ENCODE measurements at places on chromosomes 1 and 21. TPM values are rescaled to one million over a fixed set of nuclear protein-coding genes. Genes with fewer than 3 reads are reported as not detected.

Gene PPFIA4
- total RNA-seq: 2.6 TPM

Gene KPRP
- total RNA-seq: not detected

Gene LCE2B
- not detected for total RNA-seq

Gene AIDA
- total RNA-seq: 29.6 TPM

Gene IL19
- total RNA-seq: not detected

Gene POMGNT1
- 51.6 TPM for total RNA-seq

Gene ITGB2
- 0.42 TPM for total RNA-seq

Gene CELA2B
- not detected for total RNA-seq

Gene AQP10
- 0.78 TPM for total RNA-seq

Gene FLG2
- total RNA-seq: 0.05 TPM

Gene SPRR5
- 0.71 TPM for total RNA-seq

Gene ZNF124
- 14.0 TPM for total RNA-seq

Gene RGSL1
- total RNA-seq: not detected

Gene IVL
- total RNA-seq: 60.1 TPM

Gene CLCA4
- 6.5 TPM for total RNA-seq

Gene PLPPR4
- not detected for total RNA-seq

Gene INSRR
- total RNA-seq: not detected

Gene DCST1
- not detected for total RNA-seq

Gene NFASC
- 4.0 TPM for total RNA-seq

Gene LCE1A
- total RNA-seq: not detected

Gene RYR2
- total RNA-seq: not detected

Gene CTSS
- total RNA-seq: 6.2 TPM

Gene IBA57
- total RNA-seq: 1.8 TPM

Gene RPAP2
- total RNA-seq: 14.1 TPM

Gene FCGR3B
- total RNA-seq: not detected
